ENCODE measurements at places on chromosomes 7 and 10. TPM values are rescaled to one million over a fixed set of nuclear protein-coding genes. Genes with fewer than 3 reads are reported as not detected.

DNA sequence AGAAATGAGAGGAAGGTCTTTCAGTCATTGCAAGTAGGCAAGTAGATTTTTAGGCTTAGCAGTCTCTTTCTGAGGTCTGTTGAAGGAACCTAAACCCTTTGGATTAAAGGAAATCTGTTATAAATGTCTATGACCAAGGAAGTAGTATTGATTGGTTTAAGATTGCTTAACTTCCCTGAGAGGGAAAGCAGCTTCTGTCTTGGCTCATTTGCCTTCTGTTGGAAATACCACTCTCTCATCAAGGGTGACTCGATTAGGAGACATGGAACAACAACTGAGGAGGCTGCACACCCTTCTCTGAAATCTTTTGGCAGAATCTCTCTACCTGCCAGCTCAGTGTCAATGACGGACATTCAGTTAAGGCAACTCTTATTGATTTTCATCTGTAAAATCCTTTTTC is 282.9 kb downstream of the PRKG1 start:
- no peak for DNase-seq

DNA sequence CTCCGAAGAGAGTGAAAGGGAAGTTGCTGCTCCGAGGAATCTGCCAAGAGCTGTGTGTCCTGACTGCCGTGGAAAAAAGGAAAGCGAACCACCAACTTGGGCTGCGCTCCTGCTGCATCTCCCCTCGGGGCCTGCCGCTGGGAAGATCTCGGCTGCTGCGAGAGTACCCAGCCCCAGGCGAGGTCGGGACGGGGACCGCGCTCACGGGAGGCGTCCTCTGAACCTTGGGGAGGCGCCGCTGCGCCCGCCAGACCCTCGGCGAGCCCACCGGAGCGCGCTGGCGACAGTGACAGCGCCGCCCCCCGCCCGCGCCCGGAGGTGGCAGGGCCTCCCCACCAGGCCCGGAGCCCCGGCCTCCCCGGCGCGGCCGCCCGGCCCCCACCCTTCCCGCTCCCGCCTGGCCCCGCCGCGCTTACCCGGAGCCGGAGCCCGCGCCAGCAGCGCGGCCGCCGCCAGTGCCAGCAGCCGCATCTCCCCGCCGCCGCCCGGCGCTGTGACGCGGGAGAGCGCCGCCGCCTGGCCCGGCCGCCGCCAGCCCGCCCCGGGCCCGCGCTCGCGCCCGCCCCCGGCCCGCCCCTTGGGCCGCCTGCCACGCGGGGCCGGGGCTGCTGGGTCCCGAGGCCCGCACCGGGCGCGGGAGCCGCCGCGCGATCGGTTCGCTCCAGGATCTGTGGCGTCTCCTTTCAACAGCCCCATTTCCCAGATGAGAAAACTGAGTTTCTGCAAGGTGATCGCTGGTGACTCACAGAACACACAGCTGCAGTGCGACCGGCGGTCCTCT is at the start of gene VSTM4:
VSTM4 (minus strand) TSS at position 508 of the 781 bp plus-strand sequence; CDS start at position 471, 37 bp downstream.
- no peak for DNase-seq

DNA sequence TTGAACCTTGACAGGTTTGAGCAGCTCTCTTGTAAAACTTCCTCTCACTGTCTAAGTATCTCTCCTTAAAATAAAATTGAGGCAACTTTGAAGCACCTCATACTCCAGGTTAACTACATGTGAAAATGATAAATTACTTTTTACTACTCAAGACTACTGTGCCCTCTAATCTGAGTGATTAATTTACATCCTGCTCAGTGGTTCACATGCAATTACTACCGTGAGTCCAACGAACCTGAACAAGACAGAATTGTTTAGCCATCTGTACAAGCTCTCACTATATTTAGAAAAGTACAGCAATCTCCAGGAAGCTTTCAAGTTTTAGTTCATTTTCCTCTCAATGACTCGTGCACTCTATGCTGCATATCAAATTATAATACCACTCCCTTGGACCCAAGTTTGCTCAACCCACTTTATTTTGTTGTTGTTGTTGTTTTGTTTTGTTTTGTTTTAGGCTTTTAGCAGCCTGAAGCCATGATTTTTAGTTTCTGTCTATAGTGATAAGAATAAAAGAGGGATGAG is 21.2 kb downstream of the PDE1C start:
- DNase-seq = no peak

- no peak for DNase-seq
Observed at GRCh38 chr7:128206747-128207500, 34.2 kb upstream of the LEP start.

DNA sequence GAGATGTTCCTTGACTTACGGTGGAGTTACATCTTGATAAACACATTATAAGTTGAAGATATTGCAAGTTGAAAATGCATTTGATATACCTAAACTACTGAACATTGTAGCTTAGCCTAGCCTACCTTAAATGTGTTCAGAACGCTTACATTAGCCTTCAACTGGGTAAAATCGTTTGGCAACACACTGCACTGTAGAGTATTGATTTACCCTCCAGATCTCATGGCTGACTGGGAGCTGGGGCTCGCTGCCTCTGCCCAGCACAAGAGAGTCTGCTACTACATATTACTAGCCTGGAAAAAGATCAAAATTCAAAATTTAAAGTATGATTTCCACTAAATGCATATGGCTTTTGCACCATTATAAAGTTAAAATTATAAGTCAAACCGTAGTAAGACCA is 7.5 kb upstream of the AGR3 start:
- no peak for DNase-seq

GRCh38 chr7:22110881-22111280 is 165.2 kb upstream of the CDCA7L start:
- DNase-seq = no peak

DNA sequence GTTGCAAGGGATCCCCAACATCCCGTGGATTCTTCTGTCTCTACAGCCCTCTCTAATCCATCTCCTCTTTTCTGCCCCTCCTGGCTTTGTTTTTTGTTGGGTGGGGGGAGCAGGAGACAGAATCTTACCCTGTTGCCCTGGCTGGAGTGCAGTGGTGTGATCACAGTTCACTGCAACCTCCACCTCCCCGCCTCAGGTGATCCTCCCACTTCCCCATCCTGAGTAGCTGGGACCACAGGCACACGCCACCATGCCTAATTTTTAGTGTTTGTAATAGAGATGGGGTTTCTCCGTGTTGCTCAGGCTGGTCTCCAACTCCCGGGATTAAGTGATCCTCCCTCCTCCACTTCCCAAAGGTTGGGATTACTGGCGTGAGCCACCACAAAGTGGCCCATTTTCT is 121.8 kb downstream of the MYL10 start:
- no peak for DNase-seq

DNA sequence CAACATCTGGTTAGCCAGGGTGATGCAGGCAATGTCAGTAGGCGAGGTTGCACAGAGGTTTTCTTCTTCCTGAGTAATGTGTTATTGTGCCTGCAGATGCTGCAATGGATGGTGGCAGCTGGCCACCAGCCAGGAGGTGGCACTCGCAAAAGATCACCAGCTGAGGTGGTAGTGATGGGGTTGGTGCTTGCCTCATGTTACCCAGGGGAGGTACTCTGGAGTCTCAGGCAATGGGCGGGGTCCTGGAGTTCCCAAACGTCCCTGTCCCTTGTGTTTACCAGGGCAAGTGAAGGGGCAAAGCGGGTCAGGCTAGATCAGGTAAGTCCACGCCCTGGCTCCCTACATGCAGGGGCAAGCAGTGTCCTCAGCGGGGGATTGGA is 21.1 kb downstream of the CLRN3 start:
- DNase-seq = no peak

The TMEM229A gene
- total RNA-seq = 58.8 TPM

The LIPF gene
- 0.81 TPM for total RNA-seq

The AKR1C4 gene
- total RNA-seq = 0.37 TPM

Measured in testis (tissue), 5 donors.